Tibial artery (tissue), 4 donors: ENCODE measurements at places on chromosomes 3 and 15.

DNA sequence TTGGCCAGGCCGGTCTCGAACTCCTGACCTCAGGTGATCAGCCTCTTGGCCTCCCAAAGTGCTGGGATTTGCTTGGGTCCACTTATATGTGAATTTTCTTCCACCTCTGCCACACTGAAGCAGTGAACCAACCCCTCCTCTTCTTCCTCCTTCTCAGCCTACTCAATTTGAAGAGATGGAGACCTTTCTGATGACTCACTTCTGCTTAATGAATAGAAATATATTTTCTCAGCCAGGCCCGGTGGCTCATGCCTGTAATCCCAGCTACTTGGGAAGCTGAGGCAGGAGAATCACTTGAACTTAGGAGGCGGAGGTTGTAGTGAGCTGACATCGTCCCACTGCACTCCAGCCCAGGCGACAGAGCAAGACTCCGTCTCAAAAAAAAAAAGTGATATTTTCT, 46.8 kb upstream of the GATM start:
- no peak overlapping the region for H3K4me3 ChIP-seq
- DNase-seq = no peak
- H3K27me3 ChIP-seq = peaks cover 3% of the 10 kb centered on the region
- peaks cover 13% of the 10 kb centered on the region for H3K36me3 ChIP-seq
- H3K4me1 ChIP-seq = peaks cover under 1% of the 10 kb centered on the region

DNA sequence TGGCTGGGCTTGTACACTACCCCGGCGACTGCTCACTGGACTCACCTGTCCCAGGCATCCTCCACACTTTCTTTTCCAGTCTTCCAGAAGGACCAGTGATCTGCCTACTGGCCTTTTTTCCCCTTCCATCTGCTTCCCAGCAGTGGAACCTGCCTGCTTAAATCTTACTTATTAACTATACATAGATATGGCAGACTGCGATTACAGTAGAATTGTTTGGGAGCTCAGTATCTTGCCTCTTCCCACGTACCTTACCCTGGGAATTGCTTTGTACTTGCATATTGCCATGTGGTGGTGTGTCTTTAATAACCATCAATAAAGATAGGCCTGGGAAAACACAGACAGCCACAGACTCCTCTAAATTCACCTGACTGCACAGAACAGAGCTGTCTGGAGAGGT, 11.8 kb upstream of the HES1 start:
- no peak for DNase-seq
- H3K36me3 ChIP-seq = no peaks in the 10 kb centered on the region
- no peaks in the 10 kb centered on the region for H3K4me1 ChIP-seq
- H3K27me3 ChIP-seq = peaks cover 20% of the 10 kb centered on the region
- H3K4me3 ChIP-seq = no peak overlapping the region
- H3K27ac ChIP-seq = no peak overlapping the region

GRCh38 chr3:16313886-16314645, 49.1 kb downstream of the OXNAD1 start:
- H3K27ac ChIP-seq = no peak overlapping the region
- DNase-seq = no peak

DNA sequence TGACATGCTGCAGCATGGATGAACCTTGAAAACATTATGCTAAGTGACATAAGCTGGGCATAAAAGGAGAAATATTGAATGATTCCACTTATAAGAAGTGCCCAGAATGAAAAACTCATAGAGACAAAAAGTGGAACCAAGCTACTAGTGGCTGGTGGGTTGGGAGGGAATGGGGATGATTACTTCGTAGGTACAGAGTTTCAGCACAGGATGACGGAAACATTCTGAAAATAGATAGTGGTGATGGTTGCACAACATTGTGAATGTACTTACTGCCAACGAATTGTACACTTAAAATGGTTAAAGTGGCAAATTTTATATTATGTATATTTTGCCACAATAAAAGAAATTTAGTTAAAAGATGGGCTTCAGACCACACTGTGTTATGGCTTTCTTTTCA, 93.6 kb downstream of the RPLP1 start:
- no peaks in the 10 kb centered on the region for H3K4me1 ChIP-seq
- H3K4me3 ChIP-seq = no peak overlapping the region
- no peaks in the 10 kb centered on the region for H3K36me3 ChIP-seq
- no peak overlapping the region for H3K27ac ChIP-seq

DNA sequence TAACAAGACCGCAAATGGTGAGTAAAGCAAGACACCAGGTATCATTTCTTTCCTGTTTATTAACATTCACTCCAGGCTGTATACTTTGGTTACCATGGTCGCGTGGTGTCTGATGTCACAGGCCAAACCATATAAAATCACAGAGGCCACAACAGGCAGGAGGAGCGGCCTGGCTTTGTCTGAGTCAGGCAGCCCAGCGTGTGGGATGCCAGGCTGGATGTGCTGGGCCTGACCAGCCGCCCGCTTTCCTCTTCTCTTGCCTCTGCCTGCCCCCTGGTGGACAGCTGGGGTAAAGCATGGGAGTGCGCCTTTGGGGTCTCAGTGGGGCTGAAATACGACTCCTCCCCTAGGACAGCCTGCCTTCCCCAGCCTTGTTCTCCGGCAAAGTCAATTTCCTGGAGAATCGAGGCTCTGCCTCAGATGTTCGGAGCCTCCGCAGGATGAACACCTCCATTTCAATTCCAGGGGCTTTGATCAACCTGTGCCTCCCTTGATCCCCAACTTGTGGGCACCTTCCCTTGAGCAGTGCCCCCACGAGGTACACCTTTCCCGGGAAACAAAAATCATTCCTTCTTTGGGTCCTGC, 78.2 kb downstream of the CCNL1 start:
- H3K27ac ChIP-seq = peak overlapping the region; percentile 50
- H3K27me3 ChIP-seq = no peaks in the 10 kb centered on the region
- H3K36me3 ChIP-seq = no peaks in the 10 kb centered on the region
- peak; percentile 94 for DNase-seq
- H3K4me3 ChIP-seq = no peak overlapping the region
- H3K4me1 ChIP-seq = no peaks in the 10 kb centered on the region

DNA sequence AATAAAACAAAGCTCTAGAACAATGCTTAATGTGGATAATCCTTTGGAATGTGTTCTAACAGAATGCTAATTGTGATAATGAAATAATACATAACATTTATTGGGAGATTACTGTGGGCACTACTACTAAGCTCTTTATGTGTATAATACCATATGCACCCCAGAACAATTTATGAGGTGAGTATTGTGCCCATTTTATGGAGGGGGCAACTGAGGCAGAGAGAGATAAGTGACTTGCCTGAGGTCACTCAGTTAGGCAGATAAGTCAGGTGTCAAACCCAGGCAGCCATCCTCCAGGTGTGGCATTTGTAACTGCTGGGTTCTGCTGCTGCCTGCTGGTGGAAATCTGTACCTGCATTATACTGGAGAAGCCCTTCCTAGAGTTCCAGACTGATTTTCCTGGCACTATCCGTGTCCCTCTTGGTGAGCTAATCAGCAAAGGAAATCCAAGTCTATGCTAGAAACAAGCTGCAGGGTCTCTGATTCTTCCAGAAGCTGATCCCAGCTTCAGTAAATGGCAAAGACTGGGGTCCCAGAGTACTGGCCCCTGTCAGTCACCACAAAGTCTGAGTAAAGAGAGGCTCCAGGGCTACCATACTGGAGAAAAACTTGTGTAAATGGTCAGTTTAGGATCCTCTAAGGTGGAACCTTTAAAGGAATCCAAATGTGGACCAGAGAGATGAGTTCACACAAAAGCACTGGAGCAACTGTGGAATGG, 22.6 kb upstream of the RBP1 start:
- H3K27me3 ChIP-seq = no peaks in the 10 kb centered on the region
- no peaks in the 10 kb centered on the region for H3K36me3 ChIP-seq
- DNase-seq = no peak
- no peak overlapping the region for H3K4me3 ChIP-seq
- H3K27ac ChIP-seq = no peak overlapping the region
- no peaks in the 10 kb centered on the region for H3K4me1 ChIP-seq

DNA sequence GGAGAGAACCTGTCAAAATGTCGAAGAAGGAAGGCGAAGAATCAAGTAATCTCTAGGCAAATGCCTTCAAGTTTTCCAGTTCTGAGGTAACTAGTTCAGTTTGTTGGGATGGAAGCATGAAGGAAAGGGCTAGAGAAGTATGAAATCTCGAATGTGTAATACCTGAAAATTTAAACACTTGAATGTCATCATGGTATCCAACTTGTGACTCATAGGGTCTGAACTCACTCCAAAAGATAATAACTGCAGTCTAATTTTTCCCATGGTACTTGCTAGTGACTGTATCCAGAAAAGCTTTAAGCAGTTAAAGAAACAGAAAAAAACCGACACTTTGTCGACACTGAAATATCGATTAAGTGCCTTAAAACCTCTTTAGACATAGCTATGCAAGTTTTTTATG, 102.9 kb upstream of the CHRM5 start:
- no peak overlapping the region for H3K27ac ChIP-seq
- H3K4me1 ChIP-seq = no peaks in the 10 kb centered on the region
- DNase-seq = no peak
- H3K36me3 ChIP-seq = peaks cover 49% of the 10 kb centered on the region

GRCh38 chr3:127286571-127287140, 1.2 kb downstream of the PRR20G start:
- no peak for DNase-seq
- H3K27ac ChIP-seq = no peak overlapping the region
- no peak overlapping the region for H3K4me3 ChIP-seq
- H3K27me3 ChIP-seq = no peaks in the 10 kb centered on the region
- no peaks in the 10 kb centered on the region for H3K36me3 ChIP-seq

GRCh38 chr15:60399931-60400330, 2.1 kb upstream of the ANXA2 start:
- no peak for DNase-seq
- peaks cover 38% of the 10 kb centered on the region for H3K4me1 ChIP-seq
- H3K27me3 ChIP-seq = no peaks in the 10 kb centered on the region
- no peaks in the 10 kb centered on the region for H3K36me3 ChIP-seq

DNA sequence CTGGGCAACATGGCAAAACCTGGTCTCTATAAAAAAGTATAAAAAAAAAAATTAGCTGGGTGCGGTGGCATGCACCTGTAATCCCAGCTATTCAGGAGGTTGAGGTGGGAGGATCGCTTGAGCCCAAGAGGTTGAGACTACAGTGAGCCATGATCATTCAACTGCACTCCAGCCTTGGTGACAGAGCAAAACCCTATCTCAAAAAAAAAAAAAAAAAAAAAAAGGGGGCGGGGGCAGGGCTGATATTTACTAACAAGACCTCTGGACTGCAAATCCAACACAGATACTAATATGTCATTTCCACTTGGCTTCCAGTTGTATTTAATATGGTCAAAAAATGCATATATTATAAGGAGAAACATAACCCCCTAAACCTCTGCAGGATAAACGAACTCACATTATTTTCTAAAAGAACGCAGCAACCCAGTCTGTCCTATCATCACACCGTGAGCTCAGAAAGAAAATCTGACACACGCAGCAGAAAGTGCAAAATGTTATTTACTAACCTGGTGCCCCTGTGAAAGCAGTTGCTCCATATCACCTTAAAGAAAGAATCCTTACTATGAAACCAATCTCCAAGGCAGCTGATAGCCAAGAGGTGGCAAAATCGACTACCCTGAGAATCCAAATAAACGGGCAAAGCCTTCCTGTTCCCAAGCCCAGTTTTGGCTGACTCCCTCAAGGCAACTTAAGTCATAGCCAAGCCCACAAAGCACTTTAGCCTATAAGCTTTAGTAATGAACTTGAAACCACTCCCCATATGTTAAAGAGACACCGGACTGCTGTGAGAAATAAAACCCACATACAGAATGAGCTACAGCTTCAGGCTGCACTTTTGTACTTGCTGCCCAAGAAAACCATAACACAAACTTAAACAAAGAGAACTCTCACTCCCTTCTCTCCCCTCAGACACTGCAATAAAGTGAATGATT, 39.3 kb downstream of the PLD1 start:
- H3K4me1 ChIP-seq = peaks cover 14% of the 10 kb centered on the region
- no peaks in the 10 kb centered on the region for H3K27me3 ChIP-seq
- DNase-seq = peak; percentile 77
- peak overlapping the region; percentile 61 for H3K4me3 ChIP-seq
- H3K36me3 ChIP-seq = no peaks in the 10 kb centered on the region

- no peaks in the 10 kb centered on the region for H3K4me1 ChIP-seq
- H3K27ac ChIP-seq = peak overlapping the region; percentile 53
- H3K36me3 ChIP-seq = no peaks in the 10 kb centered on the region
- no peak for DNase-seq
- H3K4me3 ChIP-seq = no peak overlapping the region
Observed at GRCh38 chr3:188769831-188770230, 401.9 kb upstream of the TPRG1 start.

DNA sequence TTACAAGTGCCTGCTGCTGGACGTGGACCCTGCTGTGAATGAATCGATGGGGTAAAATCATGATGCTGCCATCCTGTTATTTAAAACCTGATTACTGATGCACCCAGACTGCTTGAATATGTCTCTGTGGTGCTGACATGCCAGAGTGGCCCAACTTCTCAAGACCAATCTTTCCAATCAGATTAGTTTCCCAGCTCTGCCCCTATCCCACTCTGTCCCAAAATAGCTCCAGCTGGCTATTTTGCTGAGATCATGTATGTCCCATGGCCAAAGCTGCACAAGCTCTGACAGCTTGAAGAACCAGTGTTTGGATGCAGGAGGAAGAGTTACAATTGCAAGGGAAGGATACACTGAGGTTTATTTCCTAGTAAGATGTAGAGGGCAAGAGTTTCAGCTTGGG, 153.6 kb downstream of the TMEM108 start:
- H3K36me3 ChIP-seq = no peaks in the 10 kb centered on the region
- no peaks in the 10 kb centered on the region for H3K4me1 ChIP-seq
- H3K4me3 ChIP-seq = no peak overlapping the region
- DNase-seq = no peak

DNA sequence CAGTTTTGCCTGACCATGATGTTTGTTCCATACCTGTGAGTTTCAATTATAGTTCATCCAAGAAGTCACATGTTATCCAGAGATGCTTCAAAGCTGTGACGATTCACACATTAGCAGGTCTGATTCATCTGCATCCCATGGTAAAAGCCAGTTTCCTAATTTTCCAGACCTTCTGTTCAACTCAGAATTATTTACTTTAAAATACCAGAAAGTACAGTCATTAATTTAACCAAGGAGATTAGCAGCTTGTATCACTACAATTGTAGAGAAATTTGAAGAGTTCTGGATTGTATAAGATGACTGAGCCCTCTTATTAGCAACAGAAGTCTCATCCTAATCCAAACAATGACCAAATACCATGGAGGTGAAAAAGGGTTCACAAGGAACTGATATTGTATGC, 76.1 kb upstream of the THBS1 start:
- H3K4me1 ChIP-seq = no peaks in the 10 kb centered on the region
- H3K4me3 ChIP-seq = no peak overlapping the region
- DNase-seq = no peak
- no peaks in the 10 kb centered on the region for H3K36me3 ChIP-seq
- H3K27ac ChIP-seq = no peak overlapping the region
